AG08395 (cell line): ENCODE measurements at places on chromosomes 2 and 18.

- peak; percentile 7 for DNase-seq
These were observed 69.2 kb upstream of the MTIF2 start for GRCh38 chr2:55338268-55338667.

- DNase-seq = peak; percentile 56
These were observed 169.9 kb upstream of the SLC39A10 start for GRCh38 chr2:195486987-195487644.

- DNase-seq = no peak
These were observed 46.6 kb downstream of the PIGN start for GRCh38 chr18:62140259-62140658.

DNA sequence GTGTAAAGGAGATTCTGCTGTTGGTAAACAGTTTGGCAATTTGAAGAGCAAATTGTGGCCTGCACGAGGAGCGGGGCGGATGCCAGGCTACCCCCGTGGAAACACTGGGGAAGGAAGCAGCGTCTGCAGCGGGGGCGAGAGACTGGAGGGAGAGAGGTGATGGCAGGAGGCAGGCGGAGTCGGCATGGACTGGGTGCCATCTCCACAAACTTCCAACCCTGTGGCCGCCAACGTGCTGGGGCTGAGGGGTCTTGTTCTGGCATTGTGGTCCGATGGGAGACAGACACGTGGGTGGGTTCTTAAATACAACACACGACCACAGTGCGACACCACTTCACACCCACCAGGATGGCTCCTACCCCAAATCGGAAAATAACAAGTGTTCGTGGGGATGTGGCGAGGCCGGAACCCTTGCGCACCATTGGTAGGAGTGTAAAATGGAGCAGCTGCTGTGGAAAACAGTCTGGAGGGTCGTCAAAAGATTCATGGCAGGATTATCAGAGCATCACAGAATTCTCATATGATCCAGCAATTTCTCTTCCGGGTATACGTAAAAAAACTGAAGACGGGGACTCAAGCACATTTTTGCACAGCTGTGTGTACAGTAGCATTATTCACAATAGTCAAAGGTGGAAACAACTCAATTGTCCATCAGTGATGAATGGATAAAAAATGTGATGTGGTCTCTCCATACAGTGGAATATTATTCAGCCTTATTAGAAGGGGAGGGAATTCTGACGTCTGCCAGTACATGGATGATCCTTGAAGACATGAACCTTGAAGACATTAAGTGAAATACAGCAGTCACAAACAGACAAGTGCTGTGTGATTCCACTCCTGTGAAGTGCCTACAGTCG is 82.4 kb upstream of the HPCAL1 start:
- no peak for DNase-seq

DNA sequence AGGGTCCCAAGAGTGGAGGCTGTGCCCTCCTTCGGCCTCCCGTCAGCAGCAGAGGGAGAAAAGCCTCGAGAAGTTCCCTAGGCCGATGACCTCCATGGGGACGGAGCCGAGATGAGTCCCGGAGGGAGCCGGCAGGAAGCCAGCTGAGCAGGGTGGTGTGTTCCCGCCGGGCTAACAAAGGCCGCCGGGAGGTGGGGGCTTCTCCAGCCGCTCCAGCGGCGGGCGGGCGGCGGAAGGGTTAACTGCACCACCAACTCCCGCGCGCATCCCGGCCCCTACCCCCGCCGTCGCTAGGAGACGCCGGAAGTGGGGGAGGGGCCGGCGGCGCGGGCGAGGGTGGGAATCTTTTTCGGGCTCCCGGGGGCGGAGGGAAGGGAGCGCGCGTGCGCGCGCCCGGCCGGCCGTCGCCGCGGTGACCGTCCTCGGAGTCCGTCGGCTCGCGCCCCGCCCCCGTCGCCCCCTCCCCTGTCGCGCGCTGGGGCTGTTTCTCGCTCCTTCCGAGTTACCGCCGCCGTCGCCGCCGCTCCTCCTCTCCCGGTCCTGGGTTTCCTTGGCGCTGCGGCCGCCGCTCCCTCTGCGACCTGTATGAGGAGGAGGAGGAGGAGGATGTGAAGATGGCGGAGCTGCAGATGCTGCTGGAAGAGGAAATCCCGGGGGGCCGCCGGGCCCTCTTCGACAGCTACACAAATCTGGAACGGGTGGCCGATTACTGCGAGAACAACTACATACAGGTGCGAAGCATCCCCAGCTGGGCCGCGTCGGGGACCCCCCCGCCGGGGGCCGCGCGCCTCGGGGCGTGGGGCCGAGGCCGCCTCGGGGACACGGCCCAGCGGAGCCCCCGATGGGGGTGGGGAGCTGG is at the start of gene ABI2:
TSS of gene ABI2 (plus strand) at position 494 of the 859 bp plus-strand sequence. CDS start at position 615, 121 bp downstream.
- DNase-seq = peak; percentile 96

GRCh38 chr2:127504552-127505430 is 21.5 kb downstream of the IWS1 start:
- DNase-seq = no peak

- peak; percentile 28 for DNase-seq
These were observed 288.1 kb downstream of the EPHA4 start for GRCh38 chr2:221283896-221284545.

- DNase-seq = no peak
These were observed 26.6 kb upstream of the DYSF start for GRCh38 chr2:71426721-71427120.

GRCh38 chr2:54000524-54000923 is 29.7 kb upstream of the PSME4 start:
- DNase-seq = no peak

- DNase-seq = no peak
These were observed 45.1 kb downstream of the LCLAT1 start for GRCh38 chr2:30492185-30492584.

- peak; percentile 91 for DNase-seq
These were observed 20.5 kb upstream of the KIF1A start for GRCh38 chr2:240840435-240841060.

GRCh38 chr18:31596081-31596872 is 4.6 kb downstream of the TTR start:
- no peak for DNase-seq

- DNase-seq = no peak
These were observed 243.6 kb downstream of the NEDD4L start for GRCh38 chr18:58287353-58288274.

DNA sequence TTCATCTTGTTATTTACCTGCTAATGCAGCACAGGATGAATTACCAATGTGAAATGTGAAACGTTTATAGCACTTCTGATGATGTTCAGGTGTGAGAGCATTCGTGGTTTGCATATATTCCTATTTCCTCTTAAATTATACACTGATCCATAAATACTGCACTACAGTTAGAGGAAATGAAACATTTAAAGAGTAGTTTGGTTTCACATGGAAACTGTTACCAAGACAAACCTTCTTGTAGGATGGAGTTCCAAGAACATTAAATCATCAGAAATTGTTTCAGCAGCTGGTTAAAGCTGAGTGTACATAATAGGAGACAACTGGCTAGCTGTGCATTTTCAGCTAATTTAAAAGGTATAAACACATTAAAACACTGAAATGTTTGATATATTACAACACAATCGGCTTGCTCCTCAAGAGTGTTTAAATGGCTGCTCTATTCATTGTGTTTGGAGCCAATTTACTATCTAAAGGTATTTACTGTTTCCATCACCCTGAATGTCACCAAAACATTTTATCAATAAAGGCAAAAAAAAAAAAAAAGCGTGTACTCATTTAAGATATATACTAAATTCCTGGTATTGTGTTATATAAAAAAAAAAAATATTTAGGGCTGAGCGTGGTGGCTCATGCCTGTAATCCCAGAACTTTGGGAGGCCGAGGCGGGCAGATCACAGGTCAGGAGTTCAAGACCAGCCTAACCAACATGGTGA is 100.6 kb downstream of the DYM start:
- peak; percentile 63 for DNase-seq

DNA sequence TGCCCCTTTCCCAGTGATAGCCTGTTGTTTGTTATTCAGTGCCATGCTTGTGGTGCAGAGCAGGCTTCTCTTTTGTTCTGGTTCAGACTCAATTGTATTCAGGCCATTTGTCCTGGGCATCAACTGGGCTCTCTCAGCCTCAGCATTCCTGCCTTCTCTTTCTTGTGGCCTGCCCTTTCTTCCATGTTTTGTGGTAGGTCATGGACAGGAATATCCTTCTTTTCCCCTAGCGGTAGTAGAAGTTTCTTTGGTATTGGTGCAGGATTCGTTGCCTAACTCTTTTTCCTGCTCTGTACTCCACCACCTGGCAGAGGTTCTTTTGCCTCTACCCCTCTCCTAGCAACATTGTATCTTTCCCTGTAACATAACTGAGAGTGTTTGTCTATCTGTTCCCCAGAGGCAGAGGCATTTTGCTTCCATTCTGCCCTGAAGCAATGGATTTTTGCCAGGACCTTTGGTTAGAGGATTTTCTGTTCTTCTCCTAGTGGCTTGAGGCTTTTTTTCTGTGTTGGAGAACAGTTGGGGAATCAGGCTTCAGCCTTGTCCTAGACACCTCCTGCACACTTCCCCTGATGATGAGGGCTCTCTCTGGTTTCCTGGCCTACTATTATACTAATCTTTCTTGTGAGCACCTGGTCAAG is 68.5 kb downstream of the NCOA1 start:
- DNase-seq = peak; percentile 15

DNA sequence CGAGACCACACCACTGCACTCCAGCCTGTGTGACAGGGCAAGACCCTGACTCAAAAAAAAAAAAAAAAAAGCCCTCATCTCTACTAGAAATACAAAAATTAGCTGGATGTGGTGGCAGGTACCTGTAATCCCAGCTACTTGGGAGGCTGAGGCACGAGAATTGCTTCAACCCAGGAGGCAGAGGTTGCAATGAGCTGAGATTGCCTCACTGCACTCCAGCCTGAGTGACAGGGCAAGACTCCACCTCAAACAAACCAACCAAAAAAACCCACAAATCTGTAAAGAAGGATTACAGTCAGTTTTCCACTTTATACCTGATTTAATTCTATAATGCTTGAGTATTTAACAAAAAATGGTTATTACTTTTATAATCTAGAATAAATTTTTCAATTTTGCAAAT is 9.7 kb downstream of the DARS1 start:
- DNase-seq = no peak

DNA sequence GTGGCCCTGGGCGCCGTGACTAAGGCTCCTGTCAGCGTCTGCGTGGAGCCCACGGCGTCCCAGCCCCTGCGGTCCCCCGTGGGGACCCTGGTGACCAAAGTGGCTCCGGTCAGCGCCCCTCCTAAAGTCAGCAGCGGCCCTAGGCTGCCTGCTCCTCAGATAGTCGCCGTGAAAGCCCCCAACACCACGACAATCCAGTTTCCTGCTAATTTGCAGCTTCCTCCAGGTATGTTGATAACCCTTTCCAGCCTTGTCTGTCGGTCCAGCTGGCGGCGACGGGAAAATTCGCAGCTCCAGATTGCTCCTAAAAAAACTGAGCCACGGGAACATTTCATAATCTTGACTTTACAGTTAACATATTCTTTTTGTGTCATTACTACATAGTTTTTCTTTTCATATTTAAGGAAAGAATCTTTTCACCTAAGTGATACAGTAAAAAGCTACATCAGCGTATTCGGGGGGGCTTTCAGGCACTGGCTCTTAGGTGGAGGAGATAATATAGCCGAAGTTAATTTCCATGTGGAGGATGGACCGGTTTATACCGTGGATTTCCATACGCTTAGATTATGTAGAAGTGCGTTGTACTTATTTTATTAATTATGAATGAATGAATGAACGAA is 916 bp downstream of the TAF4B start:
- DNase-seq = no peak

DNA sequence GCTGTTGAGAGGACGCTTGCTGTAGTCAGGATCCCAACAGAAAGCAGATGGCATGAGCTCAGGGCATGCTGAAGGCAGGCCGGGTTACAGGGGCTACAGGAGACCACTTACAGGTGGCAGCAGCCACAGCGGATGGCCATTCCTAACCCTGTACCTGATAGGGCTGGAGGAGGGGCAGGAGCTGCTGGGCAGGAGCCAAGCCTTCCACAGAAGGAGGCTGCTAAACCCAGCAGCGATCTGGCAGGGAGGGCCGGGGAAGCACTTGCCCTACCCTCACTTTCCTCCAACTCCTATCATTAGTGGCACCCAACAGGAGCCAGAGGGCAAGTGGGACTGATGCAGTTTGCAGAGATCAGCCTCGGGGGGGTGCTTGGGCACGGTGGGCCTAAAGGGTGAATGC is 2.0 kb downstream of the ASB18 start:
- DNase-seq = no peak

GRCh38 chr2:61419570-61419969 is 51.3 kb downstream of the USP34 start:
- DNase-seq = no peak

DNA sequence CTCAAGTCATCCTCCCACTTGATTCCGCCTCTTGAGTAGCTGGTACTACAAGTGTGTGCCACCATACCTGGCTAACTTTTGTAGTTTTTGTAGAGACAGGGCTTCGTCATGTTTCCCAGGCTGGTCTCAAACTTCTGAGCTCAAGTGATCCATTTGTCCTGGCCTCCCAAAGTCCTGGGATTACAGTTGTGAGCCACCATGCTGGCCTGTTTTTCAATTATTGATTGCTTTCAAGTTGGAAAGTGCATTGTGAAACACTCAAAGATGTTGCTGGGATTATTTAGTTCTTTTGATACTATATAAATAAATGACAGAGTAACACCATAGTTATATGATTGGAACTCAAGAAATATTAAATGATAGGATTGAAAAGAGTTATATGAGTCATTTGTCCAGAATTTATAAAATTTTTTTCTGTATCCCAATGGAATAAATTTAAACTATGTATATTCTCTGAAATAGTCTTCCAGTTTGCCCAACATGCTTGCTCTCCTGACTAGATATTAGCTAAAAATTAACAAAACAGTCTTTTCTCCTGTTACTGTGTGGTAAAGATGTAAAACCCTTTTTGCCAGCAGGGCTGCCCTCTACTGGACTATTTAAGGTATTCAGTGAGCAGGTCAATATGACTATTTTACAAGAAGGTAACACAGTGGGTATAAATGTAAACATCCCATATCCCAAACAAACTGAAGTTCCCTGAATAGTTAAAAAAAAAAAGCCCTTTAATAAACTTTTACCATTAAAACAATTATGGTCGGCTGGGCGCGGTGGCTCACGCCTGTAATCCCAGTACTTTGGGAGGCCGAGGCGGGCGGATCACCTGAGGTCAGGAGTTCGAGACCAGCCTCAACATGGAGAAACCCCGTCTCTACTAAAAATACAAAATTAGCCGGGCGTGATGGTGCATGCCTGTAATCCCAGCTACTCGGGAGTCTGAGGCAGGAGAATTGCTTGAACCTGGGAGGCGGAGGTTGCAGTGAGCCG is 42.7 kb downstream of the ACSL3 start:
- DNase-seq = peak; percentile 60

DNA sequence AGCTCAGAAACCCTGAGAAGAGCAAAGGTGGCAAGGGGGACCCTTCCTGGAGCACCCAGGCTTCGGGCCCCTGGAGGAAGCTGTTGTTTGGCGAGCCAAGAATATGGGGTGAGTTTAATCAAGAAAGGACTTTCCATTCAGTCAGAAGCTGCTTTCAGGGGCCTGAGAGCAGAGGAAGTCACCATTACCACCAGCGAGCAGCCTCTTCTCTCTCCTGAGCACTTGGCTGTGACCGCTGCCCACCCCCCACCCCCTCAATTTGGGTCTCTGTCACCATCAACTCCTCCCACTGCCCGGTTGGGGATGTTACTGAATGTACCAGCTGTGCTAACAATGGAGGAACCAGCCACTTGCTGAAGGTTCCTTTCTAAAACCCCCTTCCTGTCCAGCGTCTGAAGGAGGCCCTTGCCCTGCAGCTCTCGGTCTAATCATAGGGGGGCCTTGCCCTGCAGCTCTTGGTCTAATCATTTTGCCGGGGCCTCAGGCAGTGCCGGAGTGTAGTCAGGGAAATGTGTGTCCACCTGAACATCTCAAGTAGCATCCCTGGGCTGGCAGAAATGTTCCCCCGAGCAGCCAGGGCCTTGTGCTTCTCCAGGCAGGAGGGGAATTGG is 943 bp downstream of the INPP5D start:
- no peak for DNase-seq

GRCh38 chr2:53640466-53640865 is 127.1 kb upstream of the CHAC2 start:
- DNase-seq = no peak
